CD4-positive, alpha-beta T cell treated with Interleukin-1 beta for 1 hour (primary cell): ENCODE measurements at places on chromosomes 5 and 9.

GRCh38 chr9:97632248-97632984 lies 752 bp downstream of the TSTD2 start:
- no peak for DNase-seq

DNA sequence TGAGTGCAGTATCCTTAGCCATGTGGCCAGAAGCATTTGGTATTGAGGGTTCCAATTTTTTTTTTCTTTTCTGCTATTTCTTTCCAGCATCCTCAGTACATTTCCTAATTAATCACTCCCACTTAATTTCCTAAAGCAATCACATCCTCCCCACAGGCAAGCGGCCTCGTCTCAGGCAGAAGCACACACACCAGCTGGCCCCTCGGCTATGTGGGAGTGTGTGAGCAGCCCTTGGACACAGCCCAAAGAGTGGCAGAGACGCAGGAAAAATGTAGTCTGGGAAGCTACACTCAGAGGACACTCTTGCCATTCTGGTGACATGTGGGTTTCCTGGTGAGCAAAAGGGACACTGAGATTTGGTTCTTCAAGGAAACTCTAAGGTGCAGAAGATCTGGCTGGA lies 20.7 kb downstream of the SLIT3 start:
- no peak for DNase-seq

GRCh38 chr9:113228130-113228665 lies 6.9 kb downstream of the SLC31A1 start:
- DNase-seq: no peak

DNA sequence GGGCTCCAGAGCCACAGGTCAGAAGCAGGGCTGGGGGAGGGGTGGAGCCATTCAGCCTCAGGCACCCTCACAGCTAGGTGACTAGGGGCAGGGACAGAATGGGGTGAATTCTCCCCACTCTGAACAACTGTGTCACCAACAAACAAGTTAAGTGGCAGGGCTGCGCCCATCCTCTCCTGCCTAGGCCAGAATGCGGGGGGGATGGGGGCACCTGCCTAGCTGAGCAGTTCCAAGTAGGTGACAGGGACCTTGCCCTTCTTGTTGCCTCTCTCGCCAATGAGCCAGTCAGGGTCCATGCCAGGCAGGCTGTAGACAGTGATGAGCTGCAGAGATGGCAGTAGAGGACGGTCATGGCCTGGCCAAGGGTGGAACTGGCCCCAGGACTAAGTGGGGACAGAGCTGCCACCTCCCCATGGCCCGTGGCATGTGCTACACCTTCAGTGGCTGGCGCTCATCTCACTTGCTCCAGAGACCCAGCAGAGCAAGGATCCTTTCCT lies 19.6 kb downstream of the SH3GLB2 start:
- no peak for DNase-seq

GRCh38 chr5:57082441-57083067 lies 91.3 kb upstream of the GPBP1 start:
- DNase-seq: no peak

- no peak for DNase-seq
Observed at GRCh38 chr9:133945977-133946753, 46.0 kb downstream of the VAV2 start.

DNA sequence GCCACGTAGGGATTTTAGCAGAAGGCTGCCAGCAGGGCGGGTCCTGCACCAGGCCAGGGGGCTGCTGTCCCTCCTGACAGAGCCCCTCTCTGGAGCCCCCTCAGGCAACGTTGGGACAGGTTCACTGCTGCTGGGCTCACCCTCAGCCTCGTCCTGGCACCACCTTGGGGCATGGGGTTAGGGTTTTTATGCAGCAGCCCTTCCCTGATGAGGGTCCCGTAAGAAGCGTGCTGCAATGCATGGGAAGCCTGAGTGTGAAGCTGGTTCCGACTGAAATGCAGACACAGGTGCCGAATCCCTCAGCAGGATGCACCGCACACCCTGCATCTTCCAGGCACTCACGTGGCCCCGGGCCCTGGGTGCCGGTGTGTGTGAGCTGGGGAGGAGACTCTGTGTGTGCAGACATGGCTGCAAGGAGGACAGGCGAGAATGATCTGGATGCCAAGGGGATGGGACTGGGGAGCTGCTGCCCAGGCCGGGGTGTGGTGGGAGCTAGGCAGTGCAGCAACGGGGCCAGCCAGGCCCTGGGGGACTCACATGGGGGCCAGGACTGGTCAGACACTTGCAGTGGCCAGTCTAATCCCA lies 27.1 kb downstream of the ZDHHC11B start:
- DNase-seq: no peak

DNA sequence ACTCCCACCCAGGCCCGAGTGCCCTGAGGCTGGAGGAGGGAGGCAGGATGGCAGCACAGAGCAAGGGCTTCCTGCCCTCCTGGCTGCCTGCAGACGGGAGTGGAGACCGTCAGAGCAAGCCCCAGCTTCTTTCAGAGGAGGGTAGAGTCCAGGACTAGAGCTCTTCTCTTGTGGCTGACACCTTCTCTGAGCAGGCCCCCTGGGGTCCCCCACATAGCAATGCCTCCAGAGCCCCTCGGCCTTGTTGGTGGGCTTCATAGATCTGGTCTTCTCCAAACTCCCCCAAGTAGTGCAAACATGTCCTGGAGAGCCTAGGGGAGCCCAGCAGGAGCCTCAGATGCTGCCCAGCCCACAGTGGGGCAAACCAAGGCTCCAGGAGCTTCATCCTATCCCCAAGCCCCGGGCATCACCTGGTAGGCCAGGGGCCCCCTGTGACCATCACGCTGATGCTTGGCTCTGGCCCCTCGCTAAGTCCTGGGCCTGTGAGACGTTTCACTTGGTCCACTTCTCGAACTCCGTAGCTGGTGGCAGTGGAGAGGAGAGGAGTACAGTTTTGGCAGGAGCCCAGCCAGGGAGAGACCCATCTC lies 2.0 kb downstream of the MZB1 start:
- DNase-seq: no peak

DNA sequence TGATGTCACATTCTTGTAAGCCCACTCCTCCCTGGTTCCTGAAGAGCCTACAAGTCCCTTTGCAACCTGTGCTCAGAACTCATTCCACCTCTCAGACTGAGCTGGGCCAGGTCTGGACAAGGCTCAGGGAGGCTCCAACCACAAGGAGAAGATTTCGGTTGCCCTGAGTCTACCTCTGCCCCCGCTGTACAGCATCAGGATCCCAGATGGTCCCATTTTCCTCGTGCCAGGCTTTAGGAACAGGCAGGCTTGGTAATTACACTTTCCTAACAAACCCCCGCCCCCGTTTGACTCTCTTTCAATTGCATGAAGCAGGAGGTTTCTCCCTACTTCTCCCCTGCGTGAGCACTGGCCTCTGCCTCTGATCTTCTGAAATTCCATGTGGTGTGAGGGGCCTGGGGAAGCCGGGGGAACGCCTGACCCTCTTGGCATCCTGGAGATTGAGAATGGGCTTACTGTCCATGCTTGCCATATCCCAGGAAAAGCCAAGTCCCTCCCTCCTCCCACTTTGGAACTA lies 86.9 kb upstream of the CTNNA1 start:
- no peak for DNase-seq

DNA sequence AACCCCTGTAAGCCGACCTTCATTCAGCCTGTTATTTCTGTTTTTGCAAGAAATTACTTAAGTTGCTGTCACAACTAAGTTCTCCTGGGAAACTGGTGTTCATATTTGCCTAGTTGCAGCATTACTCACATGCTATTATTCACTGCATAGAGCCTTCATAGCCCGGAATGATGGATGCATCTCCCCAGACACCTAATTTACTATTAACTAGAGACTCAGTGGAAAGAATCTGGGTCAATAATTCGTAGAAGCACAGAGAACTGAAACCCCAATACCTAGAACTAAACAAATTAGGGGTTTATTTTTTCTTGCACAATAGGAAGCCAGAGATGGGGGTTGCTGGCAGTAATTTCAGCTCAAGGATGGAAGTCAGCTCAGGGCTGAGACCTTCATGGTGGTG lies 45.7 kb upstream of the FAM170A start:
- no peak for DNase-seq
